H4 (cell line): ENCODE measurements at places on chromosomes 12 and 14. TPM values are rescaled to one million over a fixed set of nuclear protein-coding genes. Genes with fewer than 3 reads are reported as not detected.

Gene SYNDIG1L
- total RNA-seq, result not detected in 2 replicates

Gene PHETA1
- 2.1 and 3.5 TPM in 2 replicates for total RNA-seq

- no peak for DNase-seq
Observed at GRCh38 chr12:57735952-57736740, 2.4 kb downstream of the AGAP2 start.

DNA sequence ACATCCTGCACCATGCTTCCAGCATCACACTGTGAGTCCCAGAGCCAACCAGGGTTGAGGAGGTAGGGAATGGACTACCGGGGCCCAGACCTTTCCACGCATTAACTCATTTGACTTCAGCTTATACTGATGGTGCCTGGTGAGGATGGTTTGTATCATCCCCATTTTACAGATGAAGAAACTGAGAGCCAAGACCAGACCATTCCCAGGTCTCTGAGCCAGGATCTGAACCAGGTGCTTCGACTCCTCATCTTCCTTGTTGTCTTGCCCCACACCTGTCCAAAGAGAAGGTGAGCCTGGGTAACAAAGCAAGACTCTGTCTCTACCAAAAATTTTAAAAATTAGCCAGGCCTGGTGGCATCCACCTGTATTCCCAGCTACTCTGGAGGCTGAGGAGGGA lies 64.4 kb downstream of the MVK start:
- no peak for DNase-seq

DNA sequence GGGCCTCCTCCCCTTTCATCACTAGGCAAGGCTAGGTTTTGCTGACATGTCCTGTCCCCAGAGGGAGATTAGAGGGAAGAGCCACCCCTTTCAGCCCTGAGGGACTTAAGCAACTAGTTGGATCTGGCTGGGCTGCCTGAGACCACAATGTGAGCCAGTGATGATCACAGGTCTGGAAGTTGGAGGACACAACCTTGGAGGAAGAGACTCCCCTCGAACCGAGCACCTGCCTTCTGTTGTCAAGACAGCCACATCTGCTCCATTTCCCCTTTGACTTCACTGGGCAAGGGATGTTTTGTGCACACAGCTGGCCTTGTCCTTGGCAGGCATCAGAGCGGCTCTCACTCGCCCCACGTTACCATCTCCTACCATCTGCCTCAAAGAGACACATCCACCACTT lies 31.4 kb downstream of the MVK start:
- no peak for DNase-seq

- no peak for DNase-seq
Observed at GRCh38 chr14:54488318-54488645, 498 bp downstream of the GMFB start.

Gene BTBD6
- 16.8 and 19.4 TPM in 2 replicates for total RNA-seq

- no peak for DNase-seq
Observed at GRCh38 chr14:72755766-72756165, 138.1 kb downstream of the DPF3 start.

Gene CPNE6
- not detected in 2 replicates for total RNA-seq

Gene P2RX7
- 1.5 and 2.4 TPM in 2 replicates for total RNA-seq

DNA sequence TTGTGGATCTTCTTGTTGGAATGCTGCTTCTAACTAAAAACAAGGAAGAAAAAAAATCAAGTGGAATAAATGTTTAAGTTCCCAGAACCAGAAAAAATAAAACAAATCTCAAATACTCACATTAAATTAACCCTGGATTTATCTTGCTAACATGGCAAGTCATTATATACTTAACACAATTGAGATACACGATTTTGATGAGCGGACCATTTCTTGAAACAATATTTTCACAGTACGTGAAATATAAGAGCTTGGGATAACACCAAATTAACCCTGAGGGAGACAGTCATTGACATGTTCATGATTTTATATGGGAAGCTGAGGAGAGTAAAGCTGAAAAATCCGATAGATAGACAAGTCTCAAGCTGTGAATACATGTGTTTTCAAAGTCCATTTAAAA lies 128.6 kb downstream of the PTCSC3 start:
- DNase-seq, result no peak

GRCh38 chr12:49665384-49665783 lies 41.8 kb downstream of the FMNL3 start:
- DNase-seq, result no peak
